CD4-positive, CD25-positive, alpha-beta regulatory T cell (primary cell): ENCODE measurements at places on chromosomes 3 and 15.

DNA sequence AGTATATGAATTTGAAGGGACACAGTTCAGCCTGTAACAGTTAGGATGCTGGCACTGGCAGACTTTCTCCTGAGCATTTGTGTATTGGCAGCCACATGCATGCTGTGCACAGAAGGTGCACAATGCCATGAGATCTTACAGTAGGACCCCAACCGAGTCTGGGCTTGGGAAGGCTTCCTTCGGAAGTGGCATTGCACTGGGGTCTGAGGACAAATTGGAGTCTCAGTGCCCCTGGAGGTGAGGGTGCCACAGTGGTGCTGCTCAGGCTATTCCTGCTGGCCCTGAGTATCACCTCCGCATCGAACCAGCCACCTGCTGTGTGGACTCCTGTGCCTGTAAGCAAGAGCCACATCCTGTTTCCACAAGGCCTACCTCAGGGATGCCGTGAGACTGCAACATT is 99.5 kb downstream of the DNAJB8 start:
- no peaks in the 10 kb centered on the region for H3K4me1 ChIP-seq
- peaks cover 4% of the 10 kb centered on the region for H3K36me3 ChIP-seq

- H3K27me3 ChIP-seq: no peaks in the 10 kb centered on the region
- H3K36me3 ChIP-seq: no peaks in the 10 kb centered on the region
- H3K27ac ChIP-seq: no peak overlapping the region
- no peak for DNase-seq
- no peaks in the 10 kb centered on the region for H3K4me1 ChIP-seq
Observed at GRCh38 chr3:97515076-97515475, 249.5 kb upstream of the ARL6 start.

GRCh38 chr3:125192190-125193035 is 20.1 kb downstream of the SLC12A8 start:
- no peak for DNase-seq
- H3K27me3 ChIP-seq: no peaks in the 10 kb centered on the region
- no peaks in the 10 kb centered on the region for H3K36me3 ChIP-seq
- H3K4me1 ChIP-seq: no peaks in the 10 kb centered on the region
- no peak overlapping the region for H3K27ac ChIP-seq
- no peak overlapping the region for H3K4me3 ChIP-seq

DNA sequence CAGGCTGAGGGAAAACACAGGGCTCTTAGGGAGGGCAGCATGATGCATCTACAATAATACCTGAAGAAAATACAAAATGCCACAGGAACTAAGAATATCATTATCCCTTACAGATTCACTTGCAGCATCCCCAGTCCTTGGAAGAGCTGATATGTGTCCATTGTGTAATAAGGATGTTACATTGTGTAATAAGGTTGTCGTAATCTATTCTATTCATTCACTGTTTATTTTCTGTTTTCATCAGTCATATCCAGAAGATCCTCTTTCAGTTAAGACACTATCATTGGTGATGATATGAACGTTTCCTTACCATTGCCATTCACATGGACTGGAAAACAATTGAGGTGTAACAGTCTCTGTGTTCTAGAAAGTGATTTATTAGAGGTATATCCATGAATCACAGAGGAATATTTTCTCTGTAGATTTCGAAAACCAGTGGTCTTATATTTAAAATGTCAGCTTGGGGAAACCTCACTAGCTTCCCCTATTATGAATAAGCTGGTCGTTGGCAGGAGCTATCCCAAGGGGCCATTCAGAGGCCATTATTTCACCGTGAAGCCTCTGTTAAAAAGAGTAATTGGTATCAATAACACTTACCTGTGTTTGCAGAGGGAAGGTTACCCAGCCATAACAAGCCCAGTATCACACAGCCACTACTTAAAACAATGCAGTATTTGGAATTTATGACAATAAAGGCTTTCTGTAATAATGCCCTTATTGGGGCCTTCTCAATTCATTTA is 241.1 kb downstream of the ZNF385D start:
- no peaks in the 10 kb centered on the region for H3K4me1 ChIP-seq
- no peaks in the 10 kb centered on the region for H3K36me3 ChIP-seq
- no peak overlapping the region for H3K27ac ChIP-seq
- no peak overlapping the region for H3K4me3 ChIP-seq

- H3K36me3 ChIP-seq: no peaks in the 10 kb centered on the region
- no peak for DNase-seq
- H3K4me1 ChIP-seq: peaks cover 6% of the 10 kb centered on the region
- H3K4me3 ChIP-seq: peak overlapping the region; percentile 55
Observed at GRCh38 chr3:142027300-142027699, 122.0 kb downstream of the TFDP2 start.
